Natural killer cell treated with Interleukin-12 subunit alpha and Interleukin-12 subunit beta and Interleukin-15 and Interleukin-18, amount 100 ng/mL, for 72 hours (primary cell): ENCODE measurements at places on chromosomes 16 and 17. TPM values are rescaled to one million over a fixed set of nuclear protein-coding genes. Genes with fewer than 3 reads are reported as not detected.
A peak's percentile ranks its signal among the peaks of the same experiment; 100 is the strongest.

Gene GAS7
- 4.9 TPM for total RNA-seq

DNA sequence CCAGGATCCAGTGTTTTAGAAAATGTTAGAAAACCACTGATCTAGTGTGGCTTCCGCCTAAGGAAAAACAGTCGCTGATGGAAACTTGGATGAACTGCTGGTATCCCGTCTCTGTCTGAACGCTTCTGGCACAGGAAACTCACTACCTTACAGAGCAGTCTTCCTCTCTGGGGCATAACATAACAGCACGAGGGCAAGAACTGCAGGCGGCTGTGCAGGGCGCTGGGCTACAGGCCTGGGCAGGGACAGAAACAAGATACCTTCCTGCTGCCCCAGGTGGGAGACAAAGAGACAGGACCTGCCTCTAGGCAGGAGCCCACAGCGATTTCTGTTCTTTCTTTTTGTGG lies 10.5 kb downstream of the MXRA7 start:
- peak overlapping the region; percentile 72 for H3K4me3 ChIP-seq
- no peak for DNase-seq
- peaks cover 14% of the 10 kb centered on the region for H3K4me1 ChIP-seq
- H3K27me3 ChIP-seq: no peaks in the 10 kb centered on the region
- peak overlapping the region; percentile 75 for H3K27ac ChIP-seq

Gene DCUN1D3
- 47.4 TPM for total RNA-seq

Gene TMEM235
- total RNA-seq: not detected

Gene MYH3
- 4.2 TPM for total RNA-seq

DNA sequence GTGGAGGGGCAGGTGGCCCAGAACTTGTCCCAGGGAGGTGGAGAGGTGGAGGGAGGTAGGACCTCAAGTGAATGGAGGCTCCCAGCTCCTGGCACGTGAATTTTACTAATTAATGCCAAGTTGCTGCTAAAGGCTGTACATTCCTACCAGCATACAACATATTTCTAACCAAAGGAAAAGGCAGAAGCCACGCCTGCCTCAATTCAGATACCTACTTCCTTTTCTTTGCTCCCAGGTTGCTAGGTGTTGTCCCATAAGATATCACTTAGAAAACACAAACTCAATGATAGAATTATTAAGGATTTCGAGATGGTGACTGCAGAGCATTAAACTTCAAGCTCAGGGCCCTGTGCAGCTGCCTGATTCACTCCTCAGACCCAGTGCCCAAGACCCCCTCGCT lies 20.5 kb upstream of the SMPD3 start:
- H3K27ac ChIP-seq: no peak overlapping the region
- no peak overlapping the region for H3K4me3 ChIP-seq
- no peaks in the 10 kb centered on the region for H3K27me3 ChIP-seq
- no peak for DNase-seq
- no peaks in the 10 kb centered on the region for H3K36me3 ChIP-seq
- peaks cover 14% of the 10 kb centered on the region for H3K4me1 ChIP-seq
